ENCODE measurements at places on chromosomes 1 and 21. TPM values are rescaled to one million over a fixed set of nuclear protein-coding genes. Genes with fewer than 3 reads are reported as not detected.

Gene KLF17
- total RNA-seq: not detected

Gene C1QB
- total RNA-seq: 1,649 TPM

Gene TSSK3
- total RNA-seq: not detected

Gene LCE2A
- total RNA-seq: not detected

Gene CHRNB2
- total RNA-seq: not detected

Gene CFAP107
- not detected for total RNA-seq

Gene ZNF593OS
- total RNA-seq: not detected

Gene NOC2L
- 24.7 TPM for total RNA-seq

Gene LIN28A
- not detected for total RNA-seq

Gene TMEM240
- total RNA-seq: not detected

Gene GJB5
- not detected for total RNA-seq

Gene LCE2C
- total RNA-seq: not detected

Gene MNDA
- total RNA-seq: 11.7 TPM

Gene MRPL37
- 56.6 TPM for total RNA-seq

Gene VHLL
- total RNA-seq: not detected

Gene LGALS8
- 121 TPM for total RNA-seq

Gene TCP10L
- total RNA-seq: not detected

Gene TFF1
- not detected for total RNA-seq

Gene GBP7
- total RNA-seq: not detected

Gene TRMT13
- total RNA-seq: 23.5 TPM

Gene CZIB
- 61.9 TPM for total RNA-seq

Gene LHX8
- total RNA-seq: not detected
